ENCODE measurements at places on chromosomes 7 and 10.

DNA sequence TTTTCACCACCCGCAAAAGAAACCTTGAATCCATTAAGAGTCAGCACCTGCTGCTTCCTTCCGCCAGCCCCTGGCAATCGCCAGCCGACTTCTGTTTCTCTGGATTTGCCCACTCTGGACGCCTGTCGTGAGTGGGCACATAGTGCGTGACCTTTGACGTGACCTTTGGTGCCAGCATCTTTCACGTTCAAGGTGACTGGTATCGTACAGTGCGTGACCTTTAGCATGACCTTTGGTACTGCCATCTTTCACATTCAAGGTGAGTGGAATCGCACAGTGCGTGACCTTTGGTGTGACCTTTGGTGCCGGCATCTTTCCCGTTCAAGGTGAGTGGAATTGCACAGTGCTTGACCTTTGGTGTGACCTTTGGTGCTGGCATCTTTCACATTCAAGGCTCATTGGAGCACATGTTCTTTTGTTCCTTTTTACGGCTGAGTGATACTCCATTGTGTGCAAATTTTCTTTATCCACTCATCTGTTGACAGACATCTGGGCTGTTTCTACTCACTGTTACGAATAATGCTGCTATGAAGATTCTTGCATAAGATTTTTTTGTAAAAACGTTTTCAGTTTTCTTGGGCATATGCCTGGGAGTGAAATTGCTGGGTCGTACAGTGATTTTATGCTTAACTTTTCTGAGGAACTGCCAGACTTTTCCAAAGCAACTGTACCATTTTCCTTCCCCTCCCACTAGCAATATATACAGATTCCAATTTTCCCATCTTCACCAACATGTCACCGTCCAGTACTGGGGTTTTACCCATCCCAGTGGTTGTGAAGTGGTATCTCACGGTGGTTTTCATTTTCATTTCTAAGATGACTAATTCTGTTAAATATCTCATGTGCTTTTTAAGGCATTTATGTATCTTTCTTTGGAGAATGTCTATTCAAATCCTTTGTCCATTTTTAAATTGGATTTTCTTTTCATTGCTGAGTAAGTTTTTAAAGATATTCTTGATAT is 145.3 kb downstream of the DIP2C start:
- no peak for DNase-seq

- DNase-seq, result no peak
These were observed 230.1 kb downstream of the WDR11 start for GRCh38 chr10:121081306-121081705.

DNA sequence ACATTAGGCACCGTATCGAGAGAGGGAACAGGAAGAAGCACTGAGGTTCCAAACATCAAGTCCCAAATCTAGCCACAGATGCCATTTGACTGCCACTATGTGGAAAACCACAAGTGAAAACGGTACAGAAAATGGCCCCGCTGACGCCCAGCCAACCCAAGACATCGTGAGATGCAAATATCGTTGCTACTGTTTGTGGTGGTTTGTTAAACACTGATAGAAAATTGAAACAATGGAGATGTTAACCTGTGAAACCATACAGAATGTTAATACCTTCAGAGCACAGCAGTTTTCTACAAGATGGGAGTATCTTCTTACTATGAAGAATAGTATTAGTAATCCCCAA is 152.4 kb upstream of the LRRTM3 start:
- DNase-seq, result no peak

GRCh38 chr7:12735923-12736322 is 48.5 kb downstream of the ARL4A start:
- no peak for DNase-seq

GRCh38 chr10:109773288-109774120 is 149.8 kb downstream of the XPNPEP1 start:
- no peak for DNase-seq

GRCh38 chr7:127892488-127893314 is 138.5 kb downstream of the LRRC4 start:
- no peak for DNase-seq

GRCh38 chr10:51034769-51035168 is 39.5 kb upstream of the PRKG1 start:
- no peak for DNase-seq

DNA sequence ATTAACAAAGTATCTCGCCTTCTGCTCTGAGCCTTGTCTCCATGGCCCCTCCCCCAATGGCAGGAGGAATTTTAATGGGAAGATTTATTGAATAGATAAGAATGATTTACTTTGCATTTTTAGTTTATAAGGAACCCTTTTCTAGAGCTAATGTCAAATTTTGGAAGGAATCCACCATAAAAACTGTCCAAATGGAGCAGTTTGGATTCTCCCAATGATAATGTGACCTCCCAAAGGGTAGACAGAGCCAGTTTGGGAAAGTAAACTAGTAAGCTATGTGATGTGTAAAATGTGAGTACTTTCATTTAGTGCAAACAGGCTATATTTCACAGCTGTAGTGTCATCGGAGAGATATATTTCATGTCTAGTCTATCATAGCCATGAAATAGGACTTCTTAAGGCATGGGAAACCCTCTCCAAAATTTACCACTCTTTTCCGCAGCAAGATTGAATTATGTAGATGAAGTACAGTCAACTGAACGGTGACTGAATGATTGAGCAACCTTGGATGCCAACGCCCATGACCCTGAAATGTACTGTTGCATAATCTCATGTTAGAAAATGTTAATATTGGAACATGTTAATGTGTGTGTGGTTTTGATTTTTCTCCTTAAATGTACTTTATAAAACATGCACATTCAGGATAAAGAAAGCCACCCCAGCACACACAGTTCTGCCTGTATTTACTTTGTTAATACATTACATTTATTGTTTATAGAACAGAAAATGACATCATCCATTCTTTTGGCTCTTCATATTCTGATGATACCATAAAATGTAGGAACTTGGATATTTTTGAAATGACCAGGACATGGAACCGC is 140.6 kb downstream of the NRP1 start:
- DNase-seq, result no peak

DNA sequence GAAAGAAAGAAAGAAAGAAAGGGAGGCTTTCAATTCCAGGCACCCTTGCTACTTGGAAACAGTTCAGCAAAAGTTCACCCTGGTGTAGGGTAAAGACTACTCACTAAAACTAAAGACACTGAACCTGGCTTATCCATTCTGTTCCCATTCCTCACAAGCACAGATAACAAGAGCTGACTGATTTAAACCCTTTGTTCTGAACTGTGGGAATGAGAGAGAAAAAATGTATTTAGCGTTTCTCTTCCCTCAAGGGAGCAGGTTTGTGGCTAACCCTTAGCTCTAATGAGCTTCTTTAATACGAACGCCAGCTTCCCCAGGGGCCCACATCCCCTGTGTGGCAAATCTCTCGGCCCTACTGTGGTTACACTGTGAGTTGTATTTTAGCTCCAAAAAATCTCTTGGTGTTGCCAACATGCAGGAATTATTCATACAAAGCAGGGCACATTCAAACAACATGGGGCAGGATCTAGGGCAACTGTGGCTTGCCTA is 23.3 kb downstream of the PRTFDC1 start:
- no peak for DNase-seq

DNA sequence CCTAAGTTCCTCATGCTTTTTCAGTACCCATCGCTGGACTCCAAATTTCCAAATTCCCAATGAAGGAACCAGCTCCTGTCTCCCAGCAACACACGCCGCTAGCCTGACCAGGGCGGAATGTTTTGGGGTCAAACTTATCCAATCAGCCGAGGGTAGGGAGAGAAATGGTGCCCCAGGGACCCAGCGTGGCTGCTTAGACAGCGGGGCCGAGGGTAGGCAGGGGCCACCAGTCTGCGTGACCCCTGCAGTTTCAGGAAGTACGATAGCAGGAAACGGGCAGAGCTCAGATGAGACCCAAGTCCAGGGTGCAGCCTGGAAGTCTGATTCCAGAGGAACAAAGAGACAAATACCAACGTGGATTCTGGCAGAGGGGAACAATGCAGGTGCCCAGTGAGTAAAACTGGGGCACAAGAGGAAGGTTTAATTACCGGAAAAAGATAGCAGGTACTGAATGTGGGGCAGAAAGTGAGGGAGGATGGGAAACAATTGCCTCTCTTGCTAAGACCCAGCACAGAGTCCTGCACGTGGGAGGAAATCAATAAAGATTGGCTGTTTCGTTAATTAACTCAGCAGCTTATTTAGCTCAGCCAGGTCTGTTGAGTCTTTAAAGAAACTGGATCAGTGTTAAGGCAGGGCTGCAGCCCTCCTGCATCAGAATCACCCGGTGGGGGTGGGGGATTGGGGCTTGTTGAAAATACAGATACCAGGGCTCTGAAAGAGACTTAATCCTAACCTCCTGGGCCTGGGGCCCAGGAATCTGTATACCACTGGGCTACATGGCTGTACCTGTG is 50.4 kb upstream of the NFE2L3 start:
- no peak for DNase-seq

DNA sequence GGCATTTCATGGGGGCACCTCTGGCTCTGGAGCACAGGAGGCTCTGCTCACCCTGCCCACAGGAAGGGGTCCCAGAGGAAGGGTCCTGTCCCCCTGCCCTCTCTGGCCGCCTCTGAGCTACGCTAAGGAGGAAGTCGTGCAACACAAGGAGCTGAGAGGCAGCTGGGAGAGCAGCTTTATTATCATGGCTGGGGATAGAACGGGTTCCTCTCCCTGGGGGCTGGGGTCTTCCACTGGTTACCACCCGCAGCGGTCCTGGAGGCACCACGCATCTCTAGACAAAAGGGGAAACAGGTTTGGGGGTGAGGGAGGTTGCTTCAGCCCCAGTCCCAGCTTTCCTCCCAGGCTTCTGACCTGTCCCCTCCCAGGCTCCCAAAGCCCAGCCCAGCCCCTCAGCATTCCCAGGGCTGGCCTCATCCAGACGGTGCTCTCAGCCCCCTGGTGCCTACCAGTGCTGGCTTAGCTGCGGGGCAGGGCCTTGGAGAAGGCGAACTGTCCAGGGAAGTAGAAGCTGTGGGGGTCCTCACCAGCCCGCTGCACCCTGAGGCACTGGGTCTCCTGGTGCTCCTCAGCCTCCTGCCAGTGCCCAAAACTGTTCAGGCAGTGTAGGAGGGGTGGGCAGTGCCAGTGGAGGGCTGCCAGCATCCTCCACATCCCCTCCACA is 3.1 kb downstream of the RARRES2 start:
- DNase-seq, result no peak

DNA sequence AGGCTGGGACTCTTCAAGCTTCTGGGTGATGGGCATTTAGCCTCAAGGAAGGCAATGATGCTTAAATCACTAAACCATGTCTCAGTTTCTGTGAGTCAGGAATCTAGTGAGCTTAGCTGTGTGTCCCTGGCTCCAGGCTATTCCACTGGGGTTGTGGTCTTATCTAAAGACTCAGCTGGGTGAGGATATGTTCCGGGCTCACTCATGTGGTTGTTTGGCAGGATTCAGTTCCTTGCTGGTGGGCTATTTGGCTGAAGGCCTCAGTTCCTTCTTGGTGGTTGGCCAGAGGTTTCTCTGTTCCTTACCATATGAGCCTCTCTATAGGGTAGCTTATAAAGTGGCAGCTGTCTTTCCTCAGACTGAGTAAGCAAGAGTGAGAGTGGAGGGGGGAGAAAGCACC is 12.0 kb downstream of the EVX1 start:
- DNase-seq, result no peak

GRCh38 chr7:98168181-98168903 is 42.9 kb upstream of the BHLHA15 start:
- peak; percentile 7 for DNase-seq

DNA sequence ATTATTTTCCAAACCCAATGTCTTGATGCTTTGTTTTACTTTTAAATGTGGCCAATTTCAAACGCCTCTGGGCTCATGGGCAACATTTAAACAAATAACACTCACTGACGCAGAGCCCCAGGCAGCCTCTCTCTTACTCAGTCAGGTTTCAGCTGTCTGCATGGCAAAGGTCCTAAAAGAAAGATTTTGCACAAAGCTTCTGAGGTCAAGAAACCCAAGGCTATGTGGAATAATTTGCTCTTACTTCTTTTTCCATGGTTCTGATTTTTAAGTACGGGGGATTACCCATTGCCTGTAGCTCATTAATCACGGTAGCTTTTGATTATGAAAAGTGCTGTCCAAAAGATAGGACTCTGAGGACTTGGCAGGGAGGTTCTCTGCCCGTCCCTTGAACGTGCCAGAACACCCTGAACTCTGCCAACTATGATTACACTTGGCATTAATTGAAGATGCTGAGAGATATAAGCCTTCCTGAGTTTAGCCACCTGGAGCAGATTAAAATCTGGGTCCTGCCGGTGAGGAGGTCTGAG is 14.1 kb upstream of the MSRB2 start:
- DNase-seq, result no peak
